Type B pancreatic cell (in vitro differentiated cells): ENCODE measurements at places on chromosomes 7 and 10. TPM values are rescaled to one million over a fixed set of nuclear protein-coding genes. Genes with fewer than 3 reads are reported as not detected.
A peak's percentile ranks its signal among the peaks of the same experiment; 100 is the strongest.

GRCh38 chr10:70943841-70944466, 55.6 kb upstream of the PCBD1 start:
- no peaks in the 10 kb centered on the region for H3K36me3 ChIP-seq
- H3K4me3 ChIP-seq: no peak overlapping the region
- peaks cover 13% of the 10 kb centered on the region for H3K27me3 ChIP-seq
- DNase-seq: no peak

GRCh38 chr7:139362302-139362701, 2.6 kb downstream of the LUC7L2 start:
- H3K4me1 ChIP-seq: peaks cover 22% of the 10 kb centered on the region
- H3K36me3 ChIP-seq: peaks cover 6% of the 10 kb centered on the region
- H3K27me3 ChIP-seq: no peaks in the 10 kb centered on the region
- H3K27ac ChIP-seq: peak overlapping the region; percentile 53

GRCh38 chr10:56286096-56286495, 75.0 kb downstream of the ZWINT start:
- H3K27ac ChIP-seq: no peak overlapping the region
- H3K27me3 ChIP-seq: no peaks in the 10 kb centered on the region
- H3K4me1 ChIP-seq: no peaks in the 10 kb centered on the region
- no peaks in the 10 kb centered on the region for H3K36me3 ChIP-seq
- DNase-seq: no peak

DNA sequence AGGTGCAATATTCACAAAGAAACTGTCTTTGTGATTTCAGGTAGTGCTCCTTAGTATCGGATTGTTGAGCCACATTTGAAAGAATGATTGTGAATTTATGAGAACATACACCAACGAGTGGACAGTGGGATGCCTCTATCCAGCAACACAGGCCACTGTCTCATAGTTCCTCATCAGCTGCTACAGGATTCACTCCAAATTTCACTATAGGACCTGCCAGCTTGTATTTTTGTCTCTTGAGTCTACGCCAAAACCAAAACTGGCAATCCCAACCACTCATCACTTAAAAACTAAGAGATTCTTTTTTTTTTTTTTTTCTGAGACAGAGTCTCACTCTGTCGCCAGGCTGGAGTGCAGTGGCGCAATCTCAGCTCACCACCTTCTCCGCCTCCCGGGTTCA, 964.5 kb downstream of the CNTNAP2 start:
- no peak overlapping the region for H3K4me3 ChIP-seq
- no peaks in the 10 kb centered on the region for H3K27me3 ChIP-seq
- H3K4me1 ChIP-seq: peaks cover 7% of the 10 kb centered on the region
- H3K27ac ChIP-seq: no peak overlapping the region
- no peaks in the 10 kb centered on the region for H3K36me3 ChIP-seq

DNA sequence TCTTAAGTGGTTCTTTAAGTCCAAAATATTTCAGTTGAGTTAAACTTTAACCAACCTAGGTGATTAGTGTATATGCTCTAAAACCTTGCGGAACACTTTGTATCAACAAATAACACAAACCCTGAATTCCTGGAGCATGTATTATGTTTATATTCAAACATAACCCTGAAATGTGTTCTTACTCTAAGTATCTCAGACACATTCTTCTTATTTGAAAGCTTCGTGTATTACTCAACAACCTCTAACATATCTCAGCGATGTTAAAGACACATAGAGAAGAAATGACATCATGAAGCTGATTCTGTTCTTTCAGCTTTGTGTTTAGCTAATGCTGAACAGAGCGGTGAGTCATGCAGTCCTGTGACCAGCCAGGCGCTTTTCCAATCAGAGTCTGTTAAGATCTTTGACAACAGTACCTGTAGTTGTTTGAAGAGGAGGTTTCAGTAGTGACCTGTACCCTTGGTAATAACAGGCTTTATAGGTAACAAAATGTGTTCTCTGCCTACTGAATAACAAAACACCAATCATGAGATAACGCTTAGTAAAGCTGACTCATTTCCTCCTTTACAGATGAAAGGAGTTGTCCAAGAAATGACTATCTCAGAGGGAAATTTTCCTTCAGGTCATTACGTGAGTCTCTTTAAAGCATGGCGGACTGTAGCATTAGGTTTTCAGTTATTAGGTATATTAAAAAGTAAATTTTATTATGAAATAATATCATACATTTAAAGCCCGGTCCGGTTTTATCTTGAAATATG, 67.3 kb upstream of the KLF6 start:
- peak overlapping the region; percentile 14 for H3K4me3 ChIP-seq
- no peak for DNase-seq
- peaks cover 40% of the 10 kb centered on the region for H3K4me1 ChIP-seq
- peaks cover 3% of the 10 kb centered on the region for H3K36me3 ChIP-seq

ACBD7 gene
- total RNA-seq: 0.76 and 4.3 TPM in 2 replicates

GNAT3 gene
- total RNA-seq: 0.70 and 0.81 TPM in 2 replicates

TACR2 gene
- total RNA-seq: not detected in 2 replicates

GRCh38 chr10:98825741-98826140, 379.0 kb upstream of the HPS1 start:
- DNase-seq: no peak
- no peak overlapping the region for H3K4me3 ChIP-seq
- no peaks in the 10 kb centered on the region for H3K4me1 ChIP-seq
- H3K27me3 ChIP-seq: no peaks in the 10 kb centered on the region
- no peaks in the 10 kb centered on the region for H3K36me3 ChIP-seq

ANXA8 gene
- 0.94 and 2.0 TPM in 2 replicates for total RNA-seq

CTAGE8 gene
- total RNA-seq: 0.99 and 6.4 TPM in 2 replicates

SPDYE5 gene
- not detected in 2 replicates for total RNA-seq
